NCI-H446 treated with DMSO at 0.1 percent for 48 hours (cell line): ENCODE measurements at places on chromosomes 3 and 15.

DNA sequence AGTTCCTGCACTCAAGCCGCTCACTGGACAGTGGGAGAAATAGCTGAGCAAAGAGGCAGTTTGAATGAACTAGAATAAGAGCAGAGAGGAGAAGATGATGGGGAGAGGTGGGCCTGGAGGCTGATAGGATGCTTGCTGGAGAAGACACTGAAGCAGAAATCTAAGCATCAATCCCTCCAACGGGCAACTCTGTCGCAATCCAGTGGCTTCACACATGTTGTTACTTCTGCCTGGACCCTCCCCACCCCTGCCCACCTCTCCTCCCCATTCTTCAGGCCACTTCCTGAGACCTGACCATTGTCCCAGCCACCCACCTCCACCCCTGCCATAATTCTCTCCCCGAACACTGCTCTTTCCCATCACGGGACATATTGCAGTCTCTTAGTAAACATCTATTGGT is 76.0 kb downstream of the SRGAP3 start:
- no peak for DNase-seq

- no peak for DNase-seq
These were observed 39.9 kb upstream of the SLC9A9 start for GRCh38 chr3:143888166-143888565.

DNA sequence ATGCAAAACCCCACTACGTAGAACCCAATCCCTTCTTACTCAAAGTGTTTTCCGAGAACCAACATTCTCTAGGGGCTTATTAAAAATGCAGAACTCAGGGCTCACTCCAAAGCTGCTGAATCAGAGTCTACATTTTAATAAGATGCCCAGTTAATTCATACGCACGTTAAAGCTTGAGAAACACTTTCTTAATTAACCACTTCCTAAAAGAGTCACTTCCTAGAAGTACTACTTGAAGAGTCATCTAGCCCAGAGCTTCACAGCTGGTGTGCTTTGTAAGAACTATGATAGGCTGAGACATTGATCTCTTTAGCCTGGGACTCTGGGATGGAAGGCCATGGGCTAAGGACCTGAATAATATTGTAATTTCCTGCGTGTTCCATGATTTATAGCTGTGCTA is 9.0 kb downstream of the COL6A5 start:
- DNase-seq: no peak

DNA sequence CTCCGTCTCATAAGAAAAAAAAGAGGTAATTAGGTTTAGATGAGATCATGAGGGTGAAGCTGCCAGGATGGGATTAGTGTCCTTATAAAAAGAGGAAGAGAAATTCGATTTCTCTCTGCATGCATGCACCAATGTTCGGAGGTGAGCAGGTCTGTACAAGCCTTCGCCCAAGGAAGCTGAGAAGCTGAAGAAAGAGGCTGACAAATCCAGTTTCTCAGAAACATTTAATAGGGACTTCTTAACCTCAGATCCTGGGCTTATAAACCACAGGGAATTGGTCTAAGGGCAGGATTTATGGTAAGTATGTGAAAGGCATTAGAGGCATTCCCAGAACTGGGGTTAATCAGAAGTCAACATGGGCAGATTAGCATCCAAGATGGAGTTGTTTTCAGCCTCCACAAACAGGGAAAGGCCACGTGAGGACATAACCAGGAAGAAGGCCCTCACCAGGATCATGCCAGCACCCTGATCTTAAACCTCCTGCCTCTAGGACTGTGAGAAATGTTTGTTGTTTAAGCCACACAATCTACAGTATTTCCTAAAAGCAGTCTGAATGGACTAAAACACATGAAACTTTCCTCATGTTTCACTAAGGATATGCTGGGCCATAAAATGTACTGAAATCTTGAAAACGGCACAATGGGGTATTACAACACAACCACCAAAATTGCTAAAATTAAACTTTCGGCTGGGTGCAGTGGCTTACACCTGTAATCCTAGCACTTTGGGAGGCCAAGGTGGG is 11.3 kb downstream of the SHISA5 start:
- DNase-seq: no peak

DNA sequence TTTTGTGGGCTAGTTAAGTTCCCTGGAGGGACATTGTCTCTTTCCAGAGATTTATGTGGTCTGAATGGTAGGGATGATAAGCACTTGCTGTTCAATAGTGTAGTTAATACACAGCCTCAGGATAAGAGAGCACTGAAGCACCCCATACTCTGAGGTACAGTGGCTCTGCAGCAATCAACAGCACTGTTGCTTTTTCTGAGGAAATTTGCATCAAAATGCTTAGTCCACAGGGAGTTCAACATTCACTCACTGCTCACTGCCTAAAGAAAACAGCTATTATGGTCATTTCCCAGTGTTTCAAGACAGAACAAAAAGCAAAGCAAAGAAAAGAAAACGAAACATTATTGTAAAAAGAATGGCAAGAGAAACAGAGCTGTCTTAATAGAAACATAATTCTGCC is 441.9 kb downstream of the PLOD2 start:
- DNase-seq: no peak
